ENCODE measurements at places on chromosomes 11 and 22.
A peak's percentile ranks its signal among the peaks of the same experiment; 100 is the strongest.

DNA sequence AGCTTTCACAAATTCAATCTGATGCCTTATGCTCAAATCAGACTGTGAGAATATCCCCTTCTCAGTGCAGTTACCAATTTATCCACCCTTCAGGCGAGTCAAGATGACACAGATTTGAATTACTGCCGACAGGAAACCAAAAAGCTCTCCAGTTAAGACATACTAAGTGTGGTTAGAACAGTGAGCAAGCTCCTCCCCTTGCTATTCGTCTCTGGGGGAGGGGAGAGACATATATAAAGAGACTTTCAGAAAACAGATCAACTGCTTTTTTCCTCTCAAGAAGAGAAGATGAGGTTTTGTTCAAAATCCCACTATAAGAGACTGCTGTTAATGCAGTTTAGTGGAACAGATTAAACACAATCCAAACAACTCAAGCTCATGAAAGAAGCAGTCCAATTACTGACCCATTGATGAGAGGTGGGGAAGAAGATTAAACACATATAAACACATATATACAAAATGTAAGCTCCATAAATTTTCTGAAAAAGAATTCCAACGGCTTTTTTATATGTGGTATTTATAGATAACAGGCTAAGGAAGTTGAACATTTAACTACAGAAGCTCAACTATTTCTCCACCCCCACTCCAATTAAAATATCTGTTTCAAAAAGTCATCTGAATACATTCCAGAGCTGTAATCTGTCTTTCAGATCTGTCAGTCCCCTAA lies 102.7 kb downstream of the MRTFA start:
- DNase-seq = no peak

- DNase-seq = no peak
Measured at GRCh38 chr22:46594947-46595298, 25.3 kb upstream of the GRAMD4 start.

- DNase-seq = no peak
Measured at GRCh38 chr22:30421695-30422480, 3.7 kb upstream of the MTFP1 start.

- DNase-seq = no peak
Measured at GRCh38 chr11:104876861-104877431, 21.3 kb downstream of the CASP12 start.

DNA sequence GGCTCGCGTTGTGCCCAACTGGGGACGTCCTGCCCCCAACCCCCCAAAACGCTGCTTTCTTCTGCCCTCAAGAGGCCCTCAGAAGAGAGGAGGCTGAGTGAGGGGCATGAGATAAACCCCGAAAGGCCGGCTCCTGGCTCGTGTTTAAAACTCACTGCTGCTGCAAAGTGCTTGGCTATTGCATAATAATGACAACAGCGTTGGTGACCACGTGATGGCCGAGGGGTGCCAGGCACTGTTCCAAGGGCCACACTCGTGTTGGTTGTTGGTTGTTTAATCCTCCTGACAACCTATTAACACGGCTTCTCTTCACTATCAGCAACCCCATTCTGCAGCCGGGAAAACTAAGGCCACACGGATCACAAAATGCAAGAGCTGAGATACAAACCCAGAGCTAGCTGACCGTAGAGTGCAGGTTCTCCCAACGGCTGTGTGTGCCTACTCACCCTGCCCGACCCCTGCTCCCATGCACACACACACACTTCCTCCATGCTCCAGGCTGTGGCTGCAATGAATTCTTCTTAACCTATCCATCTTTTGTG lies 51.0 kb downstream of the ANO1 start:
- DNase-seq = no peak

- no peak for DNase-seq
Measured at GRCh38 chr11:843086-843734, 558 bp downstream of the TSPAN4 start.

DNA sequence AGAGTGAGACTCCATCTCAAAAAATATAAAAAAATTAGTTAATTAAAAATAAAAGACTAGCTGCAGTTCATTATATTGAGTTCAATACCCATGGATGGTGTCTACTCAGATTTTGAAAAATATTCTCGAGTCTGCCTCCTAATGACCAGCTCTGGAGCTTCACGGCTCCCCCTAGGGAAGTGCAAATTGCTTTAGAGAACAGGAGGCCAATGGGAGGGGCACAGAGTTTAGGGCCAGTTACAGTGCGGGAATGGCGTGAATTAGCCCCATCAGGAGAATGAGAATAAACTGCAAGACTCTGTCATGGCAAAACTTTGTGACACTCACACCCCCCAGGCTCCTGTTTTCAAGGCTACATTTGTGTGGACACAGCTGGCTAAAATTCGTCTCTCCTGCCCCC lies 4.6 kb downstream of the FGF4 start:
- no peak for DNase-seq

GRCh38 chr11:76820184-76820566 lies 37.0 kb downstream of the TSKU start:
- no peak for DNase-seq

DNA sequence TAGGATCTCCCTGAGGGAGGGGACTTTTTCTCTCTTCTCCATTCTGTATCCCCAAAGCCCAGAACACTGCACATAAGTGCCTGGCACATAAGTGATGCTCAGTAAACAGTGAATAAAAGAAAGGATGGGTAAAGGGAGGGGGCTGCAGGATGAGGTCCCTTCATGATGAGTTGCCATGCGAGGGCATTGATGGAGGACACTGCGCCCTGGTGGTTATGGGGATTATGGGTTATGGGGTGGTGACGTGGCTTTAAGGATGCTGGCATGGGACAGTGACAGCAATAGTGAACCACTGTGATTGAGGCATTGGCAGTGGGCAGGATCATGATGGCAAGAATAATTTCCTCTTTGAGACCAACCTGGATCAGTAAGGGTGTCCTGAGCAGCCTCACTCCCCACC lies 43.9 kb upstream of the LRRC32 start:
- DNase-seq = no peak

- DNase-seq = no peak
Measured at GRCh38 chr11:119337581-119338317, 2.9 kb downstream of the C1QTNF5 start.

DNA sequence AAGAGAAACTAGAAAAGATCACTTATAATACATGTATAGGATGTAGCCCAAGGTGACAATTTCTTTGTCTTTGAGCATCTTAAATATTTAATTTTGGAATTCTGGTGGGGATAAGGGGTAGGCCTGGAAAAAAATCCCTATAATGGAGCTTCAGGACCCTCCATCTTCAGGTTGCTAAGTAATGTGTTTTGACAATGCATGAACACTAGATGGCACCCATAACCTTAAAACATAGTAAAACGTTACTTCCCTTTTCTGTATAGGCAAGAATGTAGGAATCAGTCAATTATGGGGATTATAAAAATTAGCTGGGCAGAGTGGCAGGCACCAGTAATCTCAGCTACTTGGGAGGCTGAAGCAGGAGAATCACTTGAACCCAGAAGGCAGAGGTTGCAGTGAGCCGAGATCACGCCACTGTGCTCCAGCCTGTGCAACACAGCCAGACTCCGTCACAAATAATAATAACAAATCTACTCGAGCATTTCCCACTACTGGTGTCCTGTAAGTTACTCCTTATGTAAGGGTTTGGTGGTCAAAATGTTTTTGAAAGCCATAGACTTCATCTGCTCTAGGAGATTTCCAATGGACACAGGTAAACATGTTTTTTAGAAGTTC lies 541.9 kb upstream of the CCDC90B start:
- peak; percentile 45 for DNase-seq

- DNase-seq = no peak
Measured at GRCh38 chr11:105937738-105938137, 84.3 kb downstream of the MSANTD4 start.

GRCh38 chr22:49100316-49100715 lies 727.4 kb downstream of the BRD1 start:
- DNase-seq = no peak

DNA sequence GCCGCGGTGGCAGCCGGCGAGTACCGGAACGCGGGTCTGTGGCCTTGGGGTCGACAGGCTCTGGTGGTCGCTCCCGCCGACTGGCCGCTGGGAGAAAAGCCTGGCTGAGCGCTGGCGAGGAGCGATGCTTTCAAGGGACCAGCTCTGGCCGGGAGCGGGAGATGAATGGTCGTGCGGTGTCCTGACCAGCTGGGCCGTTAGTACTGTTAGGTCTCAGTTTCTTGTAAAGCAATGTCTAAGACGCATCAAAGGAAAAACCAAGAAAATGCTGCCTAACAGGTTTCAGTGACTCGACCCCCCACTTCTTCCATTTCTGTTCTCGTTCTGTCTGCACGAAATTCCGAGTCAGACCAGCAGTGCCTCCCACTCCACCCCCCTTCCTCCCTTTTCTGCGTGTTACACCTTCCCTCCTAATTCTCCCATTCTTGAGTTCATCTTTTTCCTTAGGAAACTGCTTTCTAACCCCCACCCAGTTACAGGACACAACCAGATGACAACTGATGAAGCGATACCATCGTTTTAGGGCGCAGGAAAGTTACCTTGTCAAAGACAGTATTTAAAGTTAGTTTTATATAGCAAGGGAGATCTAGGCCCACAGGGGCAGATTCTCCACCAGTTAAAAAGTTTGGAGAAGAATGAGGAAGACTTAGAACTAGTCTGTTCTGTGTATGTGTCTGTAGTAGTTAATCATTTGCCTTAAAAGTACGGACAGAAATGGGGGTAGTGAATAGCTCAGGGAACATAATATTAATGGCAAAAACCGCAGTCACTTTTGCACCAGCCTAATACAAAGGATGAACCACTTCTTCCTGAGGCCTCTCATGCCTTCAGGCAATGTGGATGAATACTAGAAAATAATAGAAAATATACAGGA lies 1.0 kb downstream of the CUL5 start:
- peak; percentile 61 for DNase-seq

Measured in NCI-H526 treated with DMSO at 0.1 percent for 48 hours (cell line).